Stimulated activated CD8-positive, alpha-beta memory T cell treated with anti-CD3 and anti-CD28 coated beads, Interleukin-4, amount 100 ng/mL, for 1 hour (primary cell): ENCODE measurements at places on chromosomes 12 and 14.

DNA sequence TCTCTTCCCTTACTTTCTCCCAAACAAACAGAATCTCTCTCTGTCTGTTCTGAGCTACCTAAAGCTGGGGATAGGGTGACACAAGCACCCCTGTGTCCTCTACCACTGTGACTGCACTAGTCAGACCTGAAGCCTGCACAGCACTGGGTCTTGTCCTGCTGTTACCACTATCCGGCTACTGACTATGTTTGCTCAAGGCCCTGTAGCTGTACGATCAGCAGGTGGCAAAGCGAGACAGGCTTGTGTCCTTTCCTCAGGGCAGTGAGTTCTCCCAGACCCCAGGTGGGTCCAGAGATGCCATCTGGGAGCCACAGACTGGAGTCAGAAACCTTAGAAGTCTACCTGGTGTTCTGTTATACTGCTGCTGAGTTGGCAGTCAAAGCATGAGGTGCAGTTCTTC, 116.4 kb downstream of the NUBPL start:
- DNase-seq = no peak

GRCh38 chr14:74476607-74477006, 16.5 kb downstream of the NPC2 start:
- no peak for DNase-seq

DNA sequence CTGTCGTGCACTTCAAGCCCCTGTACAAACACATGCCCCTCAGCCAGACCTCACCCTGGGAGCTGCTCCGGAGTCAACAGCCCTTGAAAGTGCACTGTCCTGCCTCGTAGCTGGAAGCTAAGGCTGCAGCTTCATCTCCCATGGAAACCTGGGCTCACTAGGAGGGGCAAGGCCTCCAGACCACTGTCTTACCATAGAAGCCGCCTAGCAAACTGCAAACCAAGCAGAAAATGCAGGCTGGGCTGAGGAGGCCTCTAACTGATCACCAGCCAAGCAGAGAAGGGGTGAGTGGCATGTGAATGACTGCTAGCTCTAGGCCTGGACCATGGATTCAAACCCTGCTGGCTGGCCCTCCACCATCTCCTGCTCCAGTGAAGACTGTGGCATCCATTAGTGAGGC, 340.2 kb downstream of the CACNA1C start:
- no peak for DNase-seq

DNA sequence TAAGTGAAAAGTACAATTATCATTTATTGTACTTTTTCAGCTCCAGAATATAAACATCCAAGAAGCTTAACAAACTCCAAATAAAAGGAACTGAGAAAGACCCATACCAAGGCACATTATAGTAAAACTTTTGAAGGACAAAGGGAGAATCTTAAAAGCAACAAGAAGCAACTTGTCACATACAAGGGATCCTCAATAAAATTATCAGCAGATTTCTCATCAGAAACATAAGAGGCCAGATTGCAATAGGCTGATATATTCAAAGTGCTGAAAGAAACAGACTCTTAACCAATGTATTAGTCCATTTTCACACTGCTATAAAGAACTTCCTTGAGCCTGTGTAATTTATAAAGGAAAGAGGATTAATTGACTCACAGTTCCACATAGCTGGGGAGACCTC, 48.3 kb downstream of the TTC7B start:
- no peak for DNase-seq

DNA sequence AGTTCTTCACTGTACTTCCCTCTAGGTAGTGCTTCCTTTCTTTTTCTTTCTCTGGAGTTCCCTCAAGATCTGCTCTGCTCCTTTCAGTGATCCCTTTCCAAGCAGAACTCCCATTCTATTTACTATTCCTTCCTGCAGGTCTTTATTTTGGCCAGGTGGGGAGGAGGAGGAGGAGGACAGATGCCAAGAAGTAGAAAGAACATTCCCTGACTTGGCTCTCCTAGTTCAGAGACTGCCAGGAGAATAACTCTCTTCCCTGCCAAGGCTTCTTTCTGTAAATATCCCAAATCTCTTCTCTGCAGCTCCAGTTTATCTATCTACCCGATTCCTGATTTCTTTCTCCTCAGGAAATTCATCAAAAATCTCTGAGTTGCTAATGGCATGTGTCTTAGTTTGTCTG, 229.6 kb upstream of the TMEM260 start:
- no peak for DNase-seq

DNA sequence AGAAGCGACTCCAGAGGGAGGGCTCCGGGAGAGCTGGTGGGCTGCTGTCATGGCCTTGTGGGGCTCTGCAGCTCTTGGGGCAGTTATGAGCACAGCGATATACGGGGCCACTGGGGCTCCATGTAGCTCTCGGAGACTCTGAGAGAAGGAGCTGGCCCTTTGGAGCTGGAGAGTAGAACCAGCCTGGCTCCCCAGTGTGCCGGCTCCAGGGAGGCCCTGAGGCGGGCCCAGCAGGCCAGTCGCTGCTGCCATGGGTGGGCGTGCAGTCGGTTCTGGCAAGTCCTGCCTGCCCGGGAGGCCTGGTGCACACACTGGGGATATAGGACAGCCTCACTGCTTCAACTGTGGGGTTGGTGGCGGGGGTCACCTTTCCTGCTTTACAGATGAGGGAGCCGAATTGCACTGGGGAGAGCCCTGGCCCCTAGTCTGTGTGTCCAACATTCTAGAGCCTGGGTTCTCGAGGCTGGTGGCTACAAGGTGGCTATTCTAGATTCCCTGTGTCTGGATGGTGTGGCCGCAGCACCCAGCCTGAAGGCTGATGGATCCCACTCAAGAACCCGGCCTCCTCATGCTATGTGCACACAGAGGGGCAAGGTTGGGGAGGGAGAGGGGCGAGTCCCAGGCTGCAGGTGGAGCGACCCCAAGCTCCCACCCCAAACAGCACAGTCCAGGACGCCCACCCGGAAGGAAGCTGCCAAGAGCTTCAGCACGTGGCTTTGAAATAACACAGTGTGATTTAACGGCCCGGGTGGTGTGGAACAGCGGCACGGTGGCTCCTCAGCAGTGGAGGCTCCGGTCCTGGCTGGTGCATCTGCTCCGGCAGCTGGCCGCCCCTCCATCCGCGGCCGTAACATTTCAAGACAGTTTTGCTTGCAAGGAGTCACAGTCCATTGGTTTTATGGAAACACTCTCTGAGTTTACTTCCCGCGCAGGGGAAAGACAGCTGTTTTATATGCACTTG, 188.3 kb upstream of the C14orf180 start:
- DNase-seq = no peak

DNA sequence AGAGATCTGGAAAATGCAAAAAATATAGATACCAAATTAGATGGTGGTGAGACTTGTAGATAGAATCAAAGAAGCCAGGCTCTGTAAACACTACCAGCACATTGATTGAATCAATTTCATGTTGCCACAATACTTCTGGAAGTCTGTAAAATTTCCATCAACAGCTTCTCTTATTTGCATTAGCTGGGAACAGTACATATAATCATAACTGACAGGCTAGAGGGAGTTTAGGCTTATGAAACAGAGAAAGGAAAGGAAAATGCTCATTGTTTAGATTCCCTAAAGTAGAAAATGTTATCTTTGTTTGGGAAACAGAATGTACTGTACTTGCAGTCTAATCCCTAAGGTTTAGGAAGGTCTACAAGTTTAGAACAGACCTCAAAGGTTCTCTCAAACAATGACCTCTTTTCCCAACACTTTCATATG, 335.2 kb downstream of the CEP128 start:
- DNase-seq = no peak

- DNase-seq = no peak
These were observed 468.7 kb upstream of the FLRT2 start for GRCh38 chr14:85061256-85061655.

DNA sequence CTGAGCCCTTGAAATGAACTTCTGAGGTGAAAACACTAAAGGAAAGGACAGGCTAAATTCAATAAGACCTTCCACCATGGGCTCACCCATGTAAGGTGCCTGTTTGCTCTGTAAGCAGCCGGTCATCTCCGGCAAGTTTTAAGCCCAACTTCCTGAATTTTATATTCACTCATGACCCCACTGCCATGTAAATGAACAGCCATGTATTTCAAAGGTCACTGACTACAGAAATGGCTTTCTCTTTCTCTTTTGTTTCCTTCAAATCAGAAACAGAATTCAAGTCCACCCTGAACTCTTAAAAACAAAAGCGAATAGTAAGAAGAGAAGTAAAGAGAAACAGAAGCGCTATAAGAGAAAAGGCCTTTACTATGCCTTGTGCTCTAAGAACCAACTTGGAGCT, 61.7 kb upstream of the OVCH1 start:
- no peak for DNase-seq

DNA sequence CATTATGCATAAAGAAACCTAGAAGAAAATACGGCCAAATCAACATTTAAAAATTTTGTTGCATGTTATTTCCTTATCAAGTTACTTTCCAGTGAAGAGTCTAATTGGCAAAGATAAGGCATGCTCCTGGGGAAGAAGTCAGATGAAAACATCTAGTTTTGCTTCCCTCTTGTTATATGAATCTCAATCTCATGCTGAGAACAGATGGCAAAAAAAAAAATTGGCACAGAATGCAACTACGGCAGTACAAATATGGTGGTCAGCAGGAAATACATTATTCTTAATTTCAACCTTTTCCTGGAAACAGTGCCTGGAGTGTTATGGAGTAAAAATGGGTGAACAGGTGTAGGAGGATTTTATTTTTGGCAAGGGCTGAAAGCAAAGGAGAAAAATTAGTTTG, 32.8 kb downstream of the HECTD4 start:
- no peak for DNase-seq

DNA sequence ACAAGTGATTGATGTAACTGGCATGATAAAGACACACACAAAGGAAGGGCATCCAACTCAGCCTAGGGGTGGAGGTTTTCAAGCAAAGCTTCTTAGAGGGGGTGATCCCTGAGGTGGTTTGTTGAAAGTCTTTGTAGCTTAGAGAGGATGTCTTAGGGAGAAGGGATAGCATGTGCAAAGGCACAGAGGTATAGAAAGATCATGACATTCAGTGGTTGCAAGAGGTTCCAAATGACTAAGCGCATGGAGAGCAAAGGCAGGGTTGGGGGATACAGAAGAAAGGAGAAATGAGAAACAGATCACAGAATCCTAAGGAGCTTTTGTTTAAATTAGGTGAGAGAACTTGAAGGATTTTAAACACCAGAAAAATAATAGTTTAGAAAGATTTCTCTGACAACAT, 5.2 kb upstream of the CCT2 start:
- DNase-seq = no peak

- no peak for DNase-seq
These were observed 73.1 kb upstream of the PAWR start for GRCh38 chr12:79763766-79764452.

- DNase-seq = no peak
These were observed 11.5 kb downstream of the ASPG start for GRCh38 chr14:104096751-104097700.
